ENCODE measurements at places on chromosomes 2 and 18. TPM values are rescaled to one million over a fixed set of nuclear protein-coding genes. Genes with fewer than 3 reads are reported as not detected.

Gene SCG2
- 3.4 TPM for total RNA-seq

Gene SLC23A3
- not detected for total RNA-seq

Gene FBXO48
- total RNA-seq = 0.52 TPM

Gene CYP26B1
- 1.1 TPM for total RNA-seq

Gene ZNF892
- 4.7 TPM for total RNA-seq

Gene PRKD3
- total RNA-seq = 69.7 TPM

Gene DCDC2C
- not detected for total RNA-seq

Gene TGFA
- 1.3 TPM for total RNA-seq

Gene CD302
- total RNA-seq = 0.33 TPM

Gene LYPD6B
- total RNA-seq = 1.9 TPM

Gene BABAM2
- total RNA-seq = 25.3 TPM

Gene IL37
- total RNA-seq = 1.00 TPM

GRCh38 chr2:16031848-16032159 is 91.5 kb downstream of the MYCN start:
- DNase-seq = no peak

- no peak for DNase-seq
These were observed 115.5 kb upstream of the GLI2 start for GRCh38 chr2:120620025-120620793.

GRCh38 chr2:127155028-127155581 is 48.2 kb upstream of the BIN1 start:
- no peak for DNase-seq

GRCh38 chr18:53796040-53796729 is 428.3 kb downstream of the MBD2 start:
- no peak for DNase-seq

- DNase-seq = no peak
These were observed 39.4 kb upstream of the ITGB6 start for GRCh38 chr2:160239436-160239835.

DNA sequence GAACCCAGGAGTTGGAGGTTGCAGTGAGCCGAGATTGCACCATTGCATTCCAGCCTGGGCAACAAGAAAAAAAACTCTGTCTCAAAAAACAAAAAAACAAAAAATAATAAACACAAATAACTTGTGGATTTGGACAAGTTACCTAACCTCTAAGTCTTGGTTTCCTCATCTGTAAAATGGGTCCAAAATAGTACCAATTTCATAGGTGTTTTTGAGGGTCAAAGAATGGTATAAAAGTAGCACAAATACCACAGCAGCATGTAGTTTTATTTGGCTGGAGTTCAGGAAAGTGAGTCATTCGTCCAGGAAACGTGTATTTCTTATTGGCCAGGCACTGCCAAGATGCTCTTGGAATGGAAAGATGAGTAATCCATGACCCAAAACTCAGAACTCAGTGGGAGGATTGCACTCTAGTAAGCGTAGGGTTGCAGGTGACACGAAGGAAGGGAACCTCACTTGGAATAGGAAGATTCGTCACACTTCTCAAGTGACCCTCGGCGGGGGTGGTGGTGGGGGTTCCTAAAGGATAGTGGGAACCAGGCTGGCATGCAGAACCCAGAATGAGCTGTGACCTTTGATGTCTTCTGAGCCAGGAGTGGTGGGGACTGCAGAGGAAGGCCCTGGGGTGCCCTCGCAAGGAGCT is 24.4 kb downstream of the GRHL1 start:
- no peak for DNase-seq

DNA sequence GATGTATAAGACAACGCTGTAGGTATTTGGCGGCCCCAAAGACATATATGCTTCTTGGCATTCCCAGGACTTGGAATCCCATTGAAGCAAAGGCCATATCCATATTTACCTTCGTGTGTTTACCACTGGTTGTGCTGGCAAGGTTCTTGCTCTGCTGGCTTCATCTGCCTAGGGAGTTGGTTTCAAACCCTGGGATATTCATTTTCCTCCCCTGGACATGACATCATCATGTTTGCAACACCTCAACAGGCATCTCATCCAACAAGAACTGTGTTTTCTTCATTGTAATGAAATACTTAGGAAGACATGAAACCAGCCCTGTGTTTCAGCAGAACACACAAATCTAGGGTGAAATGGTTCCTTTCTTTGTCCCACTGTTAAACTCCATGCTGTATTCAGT is 77.9 kb upstream of the PHLPP1 start:
- no peak for DNase-seq

- DNase-seq = no peak
These were observed 25.3 kb downstream of the MMADHC start for GRCh38 chr2:149562324-149562723.

GRCh38 chr2:38959466-38959865 is 69.8 kb downstream of the ARHGEF33 start:
- no peak for DNase-seq

DNA sequence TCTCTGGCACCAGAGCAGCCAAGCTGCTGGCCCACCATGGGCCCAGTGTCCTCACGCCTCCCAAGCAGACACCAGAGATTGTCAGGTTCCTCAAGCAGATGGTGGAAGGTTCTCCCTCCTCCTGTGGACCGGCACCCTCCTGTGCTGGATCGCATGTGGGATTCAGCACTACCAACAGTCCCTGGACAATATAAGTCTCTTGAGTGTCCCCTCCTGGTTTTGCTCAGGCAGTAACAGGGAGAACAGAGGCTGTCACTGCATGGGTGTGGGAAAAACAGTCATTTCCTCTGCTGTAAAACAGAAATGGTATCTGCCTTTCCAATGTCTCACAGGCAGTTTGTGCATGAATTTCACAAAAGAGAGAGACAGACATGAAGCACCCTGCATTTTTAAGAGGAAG is 47.7 kb upstream of the TUBA3E start:
- DNase-seq = no peak

- DNase-seq = no peak
These were observed 17.1 kb upstream of the CAB39 start for GRCh38 chr2:230695551-230695950.

DNA sequence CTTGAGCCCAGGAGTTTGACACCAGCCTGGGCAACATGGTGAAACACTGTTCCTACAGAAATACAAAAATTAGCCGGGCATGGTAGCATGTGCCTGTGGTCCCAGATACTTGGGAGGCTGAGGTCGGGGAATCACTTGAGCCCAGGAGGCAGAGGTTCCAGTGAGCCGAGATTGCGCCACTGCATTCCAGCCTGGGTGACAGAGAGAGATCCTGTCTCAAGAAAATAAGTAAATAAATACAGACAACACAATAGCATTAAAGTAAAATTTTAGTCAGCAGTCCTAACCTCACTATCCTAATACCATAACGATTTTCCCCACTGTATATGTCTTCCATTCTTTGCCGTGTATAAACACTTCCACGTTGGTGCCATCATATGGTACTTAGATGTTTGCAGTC is 83.0 kb upstream of the MBOAT2 start:
- no peak for DNase-seq

DNA sequence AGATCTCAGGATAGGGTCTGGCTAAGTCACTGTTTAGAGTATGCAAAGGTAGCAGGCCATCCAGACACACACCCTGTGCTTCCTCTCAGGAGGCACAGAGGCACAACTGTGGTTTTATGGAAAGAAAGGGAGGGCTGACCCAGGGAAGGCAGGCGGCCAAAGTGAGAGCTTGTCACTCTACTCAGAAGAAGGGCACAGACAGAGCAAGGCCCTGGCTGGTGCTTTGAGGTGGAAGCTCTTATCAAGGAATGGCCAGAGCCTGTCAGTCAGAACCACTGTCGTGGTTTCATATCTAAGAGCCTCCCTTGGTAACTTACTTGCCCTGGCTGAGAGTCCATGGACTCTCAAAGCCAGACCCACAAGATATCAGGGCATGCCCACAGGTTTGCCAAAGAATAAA is 40.7 kb downstream of the SLC9A2 start:
- no peak for DNase-seq

GRCh38 chr2:102657770-102658169 is 38.4 kb downstream of the SLC9A2 start:
- no peak for DNase-seq

DNA sequence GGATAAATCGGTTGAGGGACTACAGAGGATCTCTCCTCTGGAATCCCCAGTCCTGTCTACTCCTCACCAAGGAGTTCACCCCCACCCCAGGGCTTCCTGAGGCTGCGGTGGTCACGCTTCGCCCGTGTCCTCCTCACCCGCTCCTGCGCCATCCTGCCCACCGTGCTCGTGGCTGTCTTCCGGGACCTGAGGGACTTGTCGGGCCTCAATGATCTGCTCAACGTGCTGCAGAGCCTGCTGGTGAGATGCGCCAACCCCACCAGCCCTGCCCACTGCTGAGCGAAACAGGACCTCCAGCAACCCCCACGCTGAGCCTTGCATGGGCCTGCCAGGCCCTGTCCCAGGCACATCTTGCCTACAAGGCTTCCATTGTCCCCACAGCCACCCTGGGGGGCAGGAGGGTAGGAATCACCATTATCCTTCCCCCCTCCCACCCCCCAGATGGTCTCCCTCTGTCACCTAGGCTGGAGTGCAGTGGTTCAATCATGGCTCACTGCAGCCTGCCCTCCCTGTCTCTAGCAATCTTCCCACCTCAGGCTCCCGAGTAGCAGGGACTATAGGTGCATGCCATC is 6.7 kb upstream of the CTDSP1 start:
- no peak for DNase-seq
